Nucleus accumbens (tissue), 56 donors: ENCODE measurements at places on chromosomes 11 and 22.

- no peak for DNase-seq
These were observed 14.2 kb upstream of the OMP start for GRCh38 chr11:77088236-77089003.

GRCh38 chr22:31096657-31097279 lies 10.6 kb downstream of the SELENOM start:
- DNase-seq: no peak

DNA sequence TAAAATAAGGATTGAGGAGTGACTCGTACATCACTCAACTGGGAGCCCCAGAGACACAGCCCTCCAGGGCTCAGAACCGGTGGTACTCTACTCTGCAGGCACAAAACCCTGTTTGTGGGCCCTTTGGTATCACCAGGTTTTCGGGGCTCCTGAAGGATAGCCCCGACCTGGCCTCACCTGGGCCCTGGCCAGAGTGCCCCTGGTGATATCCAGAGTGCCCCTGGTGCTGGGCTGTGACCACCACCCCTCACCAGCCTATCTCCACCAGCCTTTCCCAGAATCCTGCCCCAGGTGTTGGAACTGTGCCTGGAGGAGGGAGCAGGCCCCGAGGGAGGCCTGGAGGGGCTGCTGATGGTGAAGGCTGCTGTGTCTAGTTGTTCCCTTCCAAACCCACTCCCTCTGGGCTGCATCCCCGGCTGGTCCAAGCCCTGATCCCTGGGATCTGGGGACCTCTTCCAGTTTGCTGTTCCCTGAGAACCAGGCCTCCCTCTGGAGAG lies 2.2 kb upstream of the GGT5 start:
- DNase-seq: no peak

GRCh38 chr22:40726514-40726913 lies 47.2 kb downstream of the MCHR1 start:
- no peak for DNase-seq

DNA sequence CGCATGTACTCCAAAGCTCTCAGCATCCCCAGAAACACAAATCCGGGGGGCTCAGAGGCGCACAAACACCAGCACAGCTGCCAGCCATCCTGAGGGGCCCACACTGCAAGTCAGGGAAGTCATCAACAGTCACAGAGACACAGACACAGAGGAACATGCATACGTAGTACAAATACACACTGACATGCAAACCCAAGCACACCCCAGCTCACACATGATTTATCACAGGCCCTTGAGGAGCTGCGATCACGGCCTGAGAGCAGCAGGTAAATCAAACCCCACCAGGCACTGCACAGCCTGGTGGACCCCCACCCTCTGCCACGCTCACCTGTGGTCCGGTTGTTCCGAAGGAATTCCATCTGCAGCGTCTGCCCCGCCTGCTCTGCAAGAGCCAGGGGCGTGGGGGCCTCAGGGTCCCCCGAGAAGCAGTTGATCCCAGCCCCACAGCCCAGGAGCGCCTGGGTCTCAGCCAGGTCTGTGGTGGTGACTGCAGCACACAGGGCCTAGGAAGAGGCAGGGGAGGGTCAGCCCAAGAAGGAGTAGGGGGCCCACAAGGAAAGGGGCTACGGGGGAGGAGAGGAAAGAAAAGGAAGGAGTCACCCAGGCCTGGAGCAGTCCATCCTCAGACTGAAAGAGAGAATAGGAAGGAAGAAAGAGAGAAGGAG lies 28.5 kb upstream of the PDE2A start:
- DNase-seq: no peak

DNA sequence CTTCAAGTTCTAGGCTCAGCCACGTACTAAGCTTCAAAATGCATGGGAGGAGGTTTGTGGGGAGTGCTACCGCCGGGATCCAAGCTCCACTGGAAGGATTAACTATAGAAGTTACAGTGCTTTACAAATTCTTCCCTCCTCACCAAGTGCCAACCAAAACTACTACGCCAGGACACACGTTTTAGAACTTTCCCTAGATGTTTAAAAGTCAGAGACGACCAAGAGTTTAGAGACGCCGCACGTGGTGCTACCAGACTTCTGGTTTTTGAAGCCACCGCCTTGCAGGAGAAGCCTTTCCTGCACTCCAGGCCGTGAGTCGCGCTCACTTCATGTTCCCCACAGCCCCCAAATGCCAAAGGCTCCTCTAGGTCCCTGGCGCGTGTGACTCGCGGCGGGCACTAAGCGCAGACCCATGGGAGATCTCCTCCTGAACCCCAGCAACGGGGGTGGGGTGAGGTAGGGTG lies 734 bp downstream of the SNU13 start:
- no peak for DNase-seq

DNA sequence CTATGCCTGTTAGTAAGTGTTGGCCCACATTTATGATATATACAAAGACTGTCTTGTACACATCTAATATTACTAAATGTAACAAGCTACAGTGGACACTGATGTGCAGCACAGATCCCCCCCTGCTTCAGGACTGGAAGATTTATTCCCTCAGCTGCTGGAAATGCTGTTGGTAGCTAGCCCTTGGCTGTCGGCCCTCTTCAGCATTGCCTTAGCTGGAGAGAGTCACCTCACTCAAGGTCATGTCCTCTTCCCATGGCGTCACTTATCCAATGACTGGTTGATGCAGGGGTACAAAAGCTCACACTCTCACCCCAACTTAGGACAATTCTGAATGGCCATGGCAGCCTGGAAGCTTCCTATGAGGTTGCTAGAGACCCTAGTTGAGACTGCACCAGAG lies 312.7 kb downstream of the SOX6 start:
- DNase-seq: peak; percentile 17

DNA sequence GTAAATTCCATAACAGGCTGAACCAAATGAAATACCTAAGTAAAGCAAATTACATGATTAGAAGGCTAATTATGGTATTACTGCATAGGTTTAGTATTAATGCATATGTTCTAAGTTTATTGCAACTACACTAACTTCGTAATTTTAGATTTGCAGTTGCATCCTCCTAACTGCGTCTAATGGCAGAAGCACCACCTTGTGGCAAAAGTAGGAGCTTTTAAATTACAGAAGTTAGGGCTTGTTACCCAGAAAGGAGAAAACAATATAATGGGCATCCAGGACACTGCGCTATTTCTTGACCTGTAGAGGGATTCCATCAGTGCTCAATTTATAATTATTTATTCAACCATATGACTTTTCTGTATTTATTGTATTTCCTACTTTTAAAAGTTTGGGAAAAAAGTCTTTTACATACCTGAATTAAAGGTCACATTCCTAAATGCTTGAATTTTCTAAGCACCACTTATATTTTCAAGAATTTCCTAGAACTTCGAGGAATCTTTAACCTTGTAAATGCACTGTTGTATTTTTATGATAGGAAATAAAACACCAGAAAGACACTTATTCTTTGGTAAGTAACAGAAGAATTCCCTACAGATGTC lies 16.3 kb upstream of the GPR83 start:
- no peak for DNase-seq
